ENCODE measurements at places on chromosomes 6 and 20.

GRCh38 chr20:31555203-31555775 lies 41.0 kb downstream of the HM13 start:
- DNase-seq = no peak

DNA sequence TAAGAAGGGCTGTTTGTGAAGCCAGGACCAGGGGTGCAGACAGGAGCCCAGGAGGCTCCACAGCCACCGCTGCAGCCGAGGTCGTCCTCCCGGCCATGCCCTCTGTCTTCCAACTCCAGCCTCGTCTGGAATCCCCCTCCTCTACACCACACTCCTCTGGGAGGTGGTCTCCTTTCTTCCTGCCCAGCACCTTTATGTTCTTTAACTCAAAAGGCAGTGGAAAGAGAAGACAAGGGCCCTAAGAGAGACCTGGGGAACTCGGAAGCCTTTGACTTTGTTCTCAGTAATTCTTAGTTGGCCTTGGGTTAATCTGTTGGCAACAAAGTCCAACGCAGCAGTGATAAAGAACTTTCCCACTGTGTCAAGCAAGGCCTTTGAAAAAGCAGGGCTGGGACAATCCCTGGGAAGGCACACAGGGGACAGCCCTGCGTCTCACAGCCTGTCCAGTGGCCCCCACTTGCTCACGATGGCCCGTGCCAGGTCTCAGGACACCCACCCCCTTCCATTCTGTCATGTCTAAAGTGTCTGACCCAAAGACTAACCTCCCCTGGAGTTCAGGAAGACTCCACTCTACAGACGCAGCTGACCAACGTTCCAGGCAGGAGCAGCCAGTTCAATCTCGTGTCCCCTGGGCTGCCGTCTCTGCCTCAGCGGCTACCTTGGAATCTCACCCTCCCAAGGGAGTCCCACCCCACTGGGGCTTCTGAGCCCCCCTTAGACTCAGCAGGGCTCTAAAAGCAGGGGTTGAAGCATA lies 42.8 kb upstream of the FAM50B start:
- no peak for DNase-seq

DNA sequence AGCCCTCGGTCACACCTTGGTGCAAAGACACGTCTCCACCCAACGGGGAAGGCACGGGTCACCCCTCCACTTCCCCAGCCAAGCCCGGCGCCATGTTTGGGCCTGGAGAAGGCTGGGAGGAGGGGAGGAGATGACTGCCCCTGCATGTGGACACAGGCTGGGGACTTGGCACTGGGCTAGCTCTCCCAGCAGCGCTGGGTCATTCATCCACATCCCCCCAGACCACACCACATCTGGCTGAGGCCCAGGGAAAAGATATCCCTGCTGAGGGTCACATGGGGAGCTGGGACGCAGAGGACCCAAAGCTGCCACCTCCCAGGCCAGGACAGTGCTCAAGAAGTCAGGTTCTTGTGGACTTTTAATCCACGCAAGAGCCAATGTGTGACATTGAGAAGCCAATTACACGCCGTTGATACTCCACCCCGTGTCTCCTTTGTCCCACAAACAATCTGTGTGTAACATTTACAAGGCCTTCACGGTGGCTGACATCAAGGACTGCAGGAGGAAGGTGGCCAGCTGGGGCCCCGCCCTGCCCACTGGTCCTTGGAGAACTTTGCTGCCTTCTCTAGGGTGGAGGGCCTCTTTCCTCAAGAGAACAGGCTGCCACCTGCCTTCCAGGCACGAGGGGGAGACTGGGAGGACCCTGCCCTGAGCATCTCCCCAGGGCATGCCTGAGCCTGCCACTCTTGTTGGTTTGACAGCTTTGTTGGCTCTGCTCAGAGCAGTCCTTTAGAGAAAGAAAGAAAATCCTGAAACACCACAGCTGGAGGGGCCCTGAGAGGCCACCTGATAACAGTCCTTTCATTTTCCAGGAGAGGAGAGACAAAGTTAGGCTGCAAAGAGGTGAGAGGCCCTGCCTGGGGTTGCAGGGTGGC lies 5.3 kb upstream of the IP6K3 start:
- DNase-seq = no peak

GRCh38 chr6:32855467-32856174 lies 1.6 kb downstream of the PSMB9 start:
- DNase-seq = no peak

DNA sequence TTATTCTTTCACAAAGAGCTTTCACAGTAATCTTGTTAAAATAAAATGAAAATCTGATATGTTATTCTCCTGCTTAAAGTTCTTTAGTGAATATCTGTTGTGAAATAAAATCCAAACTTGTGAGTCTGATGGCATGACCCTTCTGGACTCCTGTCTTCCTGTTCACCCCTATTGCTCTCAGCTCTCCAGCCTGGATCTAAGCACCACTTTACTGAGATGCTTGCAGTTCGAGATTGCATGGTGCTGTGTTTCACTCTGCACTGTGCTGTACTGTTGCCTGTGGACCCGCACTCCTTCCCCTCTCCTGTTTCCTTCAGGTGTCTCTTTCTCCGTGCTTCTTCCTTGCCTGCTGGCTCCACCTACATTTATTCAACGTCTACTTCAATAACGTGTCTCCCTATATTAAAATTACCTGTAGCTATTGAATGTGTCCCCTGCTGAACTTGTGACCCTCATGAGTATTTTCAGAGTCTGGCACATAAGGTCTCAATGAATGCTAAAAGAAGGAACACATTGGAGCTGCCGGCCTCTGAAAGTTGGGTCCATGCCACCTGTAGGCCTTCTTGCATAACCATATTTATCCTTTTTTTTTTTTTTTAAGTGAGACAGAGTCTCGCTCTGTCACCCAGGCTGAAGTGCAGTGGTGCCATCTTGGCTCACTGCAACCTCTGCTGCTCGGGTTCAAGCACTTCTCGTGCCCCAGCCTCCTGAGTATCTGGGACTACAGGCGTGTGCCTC lies 100.1 kb downstream of the ARID1B start:
- no peak for DNase-seq

DNA sequence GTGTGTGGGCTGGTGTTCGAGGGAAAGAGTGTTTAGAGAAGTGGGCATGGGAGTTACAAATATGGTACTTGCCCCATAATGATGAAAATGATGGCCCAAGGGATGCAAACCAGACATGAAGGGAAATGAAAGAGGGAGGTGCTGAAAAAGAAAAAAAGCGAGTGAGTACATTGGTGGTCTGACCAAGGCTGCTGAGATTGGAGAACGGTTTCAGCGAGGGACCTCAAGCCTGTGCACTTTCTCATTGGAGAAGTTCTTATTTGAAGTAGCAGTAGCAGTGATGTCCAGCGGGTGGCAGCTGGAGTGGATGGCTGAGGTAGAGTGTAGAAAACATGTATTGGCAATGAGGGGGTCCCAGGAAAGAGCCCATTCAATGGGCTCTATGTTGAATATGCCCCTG lies 54.8 kb downstream of the TNFAIP3 start:
- no peak for DNase-seq

DNA sequence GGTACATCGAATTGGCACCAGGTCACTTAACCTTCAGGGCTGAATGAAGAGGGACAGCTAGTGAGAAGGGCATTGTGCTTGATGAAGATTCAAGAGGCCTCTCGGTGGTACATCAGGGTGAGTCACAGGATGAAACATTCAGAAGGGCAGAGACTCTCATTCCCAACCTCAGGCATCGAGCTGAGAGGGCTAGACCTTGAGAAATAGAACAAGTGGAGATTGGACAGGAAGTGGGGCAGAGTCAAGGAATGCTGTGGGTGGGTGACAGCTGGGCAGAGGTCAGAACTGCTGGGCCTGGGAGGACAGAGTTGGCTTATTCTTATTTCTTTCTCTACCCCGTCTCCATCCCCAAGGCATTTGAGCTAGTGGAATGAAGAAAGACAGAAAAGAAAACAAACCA lies 126.0 kb downstream of the SCML4 start:
- DNase-seq = no peak

GRCh38 chr6:57135885-57136284 lies 36.2 kb upstream of the BAG2 start:
- DNase-seq = no peak

DNA sequence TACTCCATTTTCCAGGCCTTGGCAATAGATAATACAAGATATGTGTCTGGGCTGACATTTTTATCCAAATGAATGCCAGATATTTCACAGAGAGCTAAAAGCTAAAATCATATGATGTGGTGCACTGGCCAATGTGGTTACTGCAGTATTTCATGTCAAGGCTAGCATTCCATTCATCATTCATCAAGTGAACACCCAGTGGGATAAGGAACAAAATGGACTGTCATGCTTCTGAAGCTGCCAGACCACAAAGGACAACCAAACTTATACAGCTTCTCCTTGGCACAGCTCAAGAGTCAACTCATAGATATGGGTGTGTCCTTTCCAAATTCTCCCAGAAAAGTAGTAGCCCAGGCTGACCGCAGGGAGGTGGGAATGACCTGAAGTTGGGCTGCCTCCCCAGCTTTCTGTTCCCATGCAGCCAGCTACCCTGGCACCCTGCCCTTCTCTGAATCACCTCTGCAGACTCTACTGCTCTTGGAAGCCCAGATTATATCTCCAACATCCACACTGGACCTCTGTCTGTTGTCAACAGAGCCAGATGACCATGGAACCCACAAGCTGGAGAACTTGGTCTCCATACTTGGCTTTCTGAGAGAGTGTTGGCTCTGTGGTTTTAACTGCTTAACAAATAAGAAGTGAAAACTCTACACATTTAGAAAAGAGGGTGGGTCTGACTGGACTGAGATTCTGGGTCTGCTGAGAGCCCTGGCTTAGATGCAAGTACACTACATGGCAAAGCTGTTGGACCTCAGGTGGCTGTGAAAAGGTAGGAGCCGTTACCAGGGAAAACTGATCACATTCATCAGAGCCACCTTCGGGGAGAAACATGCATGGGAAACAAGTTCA lies 122.8 kb downstream of the ALDH8A1 start:
- no peak for DNase-seq

DNA sequence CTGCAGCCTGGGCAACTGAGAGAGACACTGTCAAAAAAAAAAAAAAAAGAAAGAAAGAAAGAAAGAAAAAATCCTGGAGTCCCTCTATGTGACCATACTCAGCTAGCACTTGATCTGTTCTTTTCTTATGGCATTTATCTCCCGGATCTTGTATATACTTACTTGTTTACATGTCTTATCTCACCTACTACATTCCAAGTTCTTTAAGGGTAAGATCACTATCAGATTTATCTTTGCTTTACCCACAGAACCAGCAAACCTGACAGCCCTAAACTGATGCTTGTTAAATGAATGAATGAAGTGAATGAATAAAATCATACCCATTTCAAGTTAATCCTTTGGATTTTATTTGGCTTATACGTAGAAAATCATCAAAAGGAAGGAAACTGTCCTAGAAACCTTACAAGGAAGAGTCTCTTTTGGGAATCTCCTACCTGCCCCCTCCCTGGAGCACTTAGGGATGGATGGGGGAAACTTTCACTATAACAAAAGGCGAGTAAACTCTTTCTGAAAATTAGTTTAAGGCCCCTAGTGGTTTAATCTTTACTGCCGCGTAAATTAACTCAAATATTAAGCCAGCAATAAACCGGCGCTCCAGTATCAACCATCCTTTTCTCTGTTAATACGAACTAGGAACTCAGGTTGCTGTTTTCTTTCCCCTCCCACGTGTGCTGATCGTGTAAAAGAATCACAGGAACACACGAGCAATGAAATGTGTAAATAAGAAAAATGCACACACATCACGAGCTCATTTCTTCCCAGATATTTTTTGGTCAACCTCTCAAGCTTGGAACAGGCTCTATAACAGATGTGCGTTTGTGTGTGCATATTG lies 1.3 kb upstream of the UTRN start:
- DNase-seq = peak; percentile 37

- no peak for DNase-seq
Measured at GRCh38 chr6:93792746-93793145, 373.4 kb upstream of the EPHA7 start.

- DNase-seq = no peak
Measured at GRCh38 chr20:43976547-43976946, 61.9 kb downstream of the TOX2 start.

DNA sequence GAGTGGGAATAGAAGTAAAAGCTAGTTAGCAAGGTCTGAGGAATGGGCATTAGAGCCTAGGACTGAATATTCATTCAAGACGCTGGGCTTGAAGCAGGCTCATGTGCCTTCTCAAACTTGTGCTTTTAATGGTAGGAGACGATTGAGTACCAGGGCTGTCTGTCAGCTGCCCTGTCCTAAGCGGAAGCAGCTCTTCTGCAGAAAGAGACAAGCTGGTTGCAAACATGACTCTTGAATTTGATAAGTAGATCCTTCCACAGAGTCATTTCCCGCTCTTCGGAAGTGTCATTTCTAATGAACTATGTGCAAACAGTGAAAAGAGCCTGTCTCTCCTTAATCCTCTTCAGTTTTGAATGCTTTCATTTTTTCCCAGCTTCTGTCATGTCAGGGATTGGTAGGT lies 176.4 kb downstream of the TFAP2B start:
- no peak for DNase-seq

DNA sequence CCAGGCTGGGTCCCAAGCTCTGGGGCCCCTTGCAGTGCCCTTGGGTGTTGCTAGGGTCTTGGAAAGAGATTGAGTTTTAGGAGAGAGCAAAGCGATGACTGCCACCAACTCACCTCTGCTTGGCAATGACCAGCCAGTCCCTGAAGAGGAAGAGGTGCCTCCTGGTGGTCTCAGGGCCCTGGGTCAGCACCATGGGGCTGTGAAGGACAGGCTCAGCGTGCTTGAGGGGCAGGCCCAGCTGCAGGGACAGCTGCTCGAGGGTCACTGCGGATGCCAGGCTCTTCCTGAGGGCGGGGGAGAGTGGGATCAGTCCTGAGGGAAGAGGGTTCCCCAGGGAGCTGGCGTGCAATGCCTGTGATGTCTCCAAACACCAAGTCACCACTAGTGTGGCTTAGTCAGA lies 50.8 kb upstream of the TAGAP start:
- no peak for DNase-seq

DNA sequence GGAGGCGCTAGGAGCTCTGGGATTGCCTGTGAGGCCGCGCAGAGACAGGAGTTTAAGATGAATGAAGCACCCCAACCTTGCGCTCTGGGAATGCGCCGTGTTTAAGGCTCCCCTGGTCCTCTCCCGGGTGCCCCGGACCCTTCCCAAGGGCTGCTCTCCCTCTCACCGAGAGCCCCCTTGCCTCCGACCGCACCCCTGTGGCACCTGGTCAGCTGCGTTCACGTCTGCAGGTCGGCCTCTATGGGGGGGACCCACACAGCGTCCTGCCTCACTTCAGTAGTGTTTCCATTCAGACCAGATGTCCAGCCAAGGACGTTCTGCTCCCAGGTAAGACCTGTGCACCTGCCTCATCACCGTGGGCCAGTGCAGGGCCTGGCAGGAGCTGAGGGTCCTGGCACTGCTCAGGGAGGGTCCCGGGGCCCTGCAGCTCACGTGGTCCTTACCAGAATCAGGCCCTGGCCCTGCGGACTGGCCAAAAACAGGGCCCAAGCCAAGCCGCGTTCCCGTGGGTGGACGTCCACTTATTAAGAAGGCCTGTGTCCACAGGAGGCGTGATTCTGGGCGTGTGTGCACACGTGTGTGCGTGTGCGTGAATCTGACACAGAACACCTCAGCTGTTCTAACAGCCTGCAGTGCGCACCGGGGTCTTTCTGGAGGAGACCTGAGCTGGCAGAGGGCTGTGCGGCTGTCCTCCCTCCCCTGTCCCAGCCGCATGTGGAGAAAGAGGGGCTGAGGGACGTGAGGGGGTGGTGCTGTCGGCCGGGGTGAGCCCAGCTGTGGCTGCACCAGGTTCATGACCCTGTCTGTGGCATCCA lies 79.9 kb upstream of the BHLHE23 start:
- no peak for DNase-seq

All from SW 1271 (cell line).